ENCODE measurements at places on chromosomes 5 and 9. TPM values are rescaled to one million over a fixed set of nuclear protein-coding genes. Genes with fewer than 3 reads are reported as not detected.

The PCDHGB2 gene
- 2.8 TPM for total RNA-seq

DNA sequence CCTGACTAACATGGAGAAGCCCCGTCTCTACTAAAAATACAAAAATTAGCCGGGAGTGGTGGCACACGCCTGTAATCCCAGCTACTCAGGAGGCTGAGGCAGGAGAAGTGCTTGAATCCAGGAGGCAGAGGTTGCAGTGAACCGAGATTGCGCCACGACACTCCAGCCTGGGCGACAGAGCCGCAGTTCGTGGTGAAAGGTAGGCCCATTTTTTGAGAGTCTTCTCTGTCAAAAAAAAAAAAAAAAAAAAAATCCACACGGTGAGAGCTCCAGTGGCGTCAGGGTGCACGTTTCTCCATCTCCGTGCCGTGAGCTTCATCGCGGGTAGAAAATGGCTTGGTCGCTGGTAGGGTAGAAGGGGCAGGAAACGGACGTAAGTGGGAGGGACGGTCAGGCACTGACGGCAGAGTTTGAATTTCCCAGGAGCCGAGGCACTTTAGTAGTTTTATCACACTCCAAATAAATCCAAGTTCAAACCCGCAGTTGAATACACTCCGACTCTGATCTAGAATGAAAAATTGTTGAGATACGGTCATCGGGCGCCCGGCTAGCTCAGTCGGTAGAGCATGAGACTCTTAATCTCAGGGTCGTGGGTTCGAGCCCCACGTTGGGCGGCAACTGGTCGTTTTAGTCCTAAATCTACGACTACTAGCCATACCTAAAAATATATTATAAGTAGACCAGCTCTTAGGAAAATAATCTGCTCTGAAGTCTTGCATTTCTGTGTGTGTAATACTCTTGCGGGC, 2.4 kb upstream of the TRIM7 start:
- no peak for DNase-seq

The ZNF618 gene
- total RNA-seq, result 28.5 TPM

DNA sequence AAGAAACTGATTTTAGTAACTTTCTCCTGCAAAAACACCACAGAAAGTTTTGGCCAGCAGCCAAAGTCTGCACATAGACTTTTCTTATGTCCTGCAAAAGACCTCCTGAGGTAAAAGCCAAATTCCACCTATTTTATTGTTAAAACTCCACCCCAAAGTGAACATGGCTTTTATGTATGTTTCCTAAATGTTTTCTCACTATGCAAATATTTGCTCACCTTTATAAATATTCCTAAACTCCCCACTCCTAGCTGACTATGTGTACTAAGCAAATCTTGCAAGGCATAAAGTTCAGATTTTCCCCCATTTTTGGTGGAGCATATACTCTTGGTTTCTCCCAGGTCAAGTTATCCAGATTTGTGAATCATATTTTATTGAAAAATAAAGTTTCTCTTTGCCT, 446.2 kb downstream of the DNAH5 start:
- DNase-seq, result no peak

- DNase-seq, result no peak
Measured at GRCh38 chr9:123725389-123725788, 204.5 kb downstream of the DENND1A start.

All from H1 (cell line).